ENCODE measurements at places on chromosomes 3 and 15. TPM values are rescaled to one million over a fixed set of nuclear protein-coding genes. Genes with fewer than 3 reads are reported as not detected.

The RTP1 gene
- not detected for total RNA-seq

The SHC4 gene
- 0.80 TPM for total RNA-seq

The TGM4 gene
- total RNA-seq, result 0.18 TPM

The CCR2 gene
- not detected for total RNA-seq

The ISL2 gene
- 3.8 TPM for total RNA-seq

The MESP2 gene
- total RNA-seq, result 0.30 TPM

The MAP3K13 gene
- 13.5 TPM for total RNA-seq

Measured in A549 treated with GW870086 at 1 μM for 4 hours (cell line).